ENCODE measurements at places on chromosomes 1 and 21.

- no peak for DNase-seq
Measured at GRCh38 chr1:41627491-41628280, 143.2 kb upstream of the EDN2 start.

GRCh38 chr1:66415281-66415680, 118.7 kb upstream of the SGIP1 start:
- DNase-seq: no peak

DNA sequence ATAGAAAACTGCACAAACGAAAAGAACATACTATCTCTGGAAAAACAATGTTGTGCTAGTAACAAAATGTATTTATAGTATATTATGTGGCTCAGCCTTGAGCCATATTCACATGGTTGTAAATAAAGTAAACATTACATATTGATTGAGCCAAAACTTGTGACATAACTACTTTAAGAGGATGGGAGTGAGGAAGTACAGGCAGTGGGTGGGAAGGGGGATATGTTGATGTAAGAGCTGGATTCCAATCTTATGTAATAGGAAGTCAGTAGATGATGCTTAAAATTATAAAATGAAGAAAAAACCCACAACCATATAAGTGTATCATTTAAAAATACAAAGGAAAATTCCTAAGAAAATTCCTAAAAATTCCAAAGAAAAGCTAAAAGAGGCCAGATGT, 42.7 kb downstream of the RHOU start:
- no peak for DNase-seq

DNA sequence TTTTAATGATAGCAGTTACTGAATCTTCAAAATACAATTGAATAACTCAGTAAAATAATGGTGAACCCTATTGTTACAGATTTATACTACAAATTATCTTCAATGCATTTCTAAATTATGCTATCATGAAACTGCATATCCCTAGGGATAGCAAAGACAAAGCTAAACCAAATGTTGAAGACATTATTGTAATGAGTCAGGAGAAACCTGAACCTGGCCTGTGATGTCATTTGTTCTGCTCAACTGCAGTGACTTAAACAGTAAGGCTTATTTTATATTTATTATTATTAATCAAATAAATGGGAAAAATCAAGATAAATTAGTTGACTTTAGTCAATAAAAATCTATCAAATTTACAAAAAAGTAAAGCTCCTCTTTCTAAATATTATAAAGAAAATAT, 100.3 kb downstream of the UCHL5 start:
- no peak for DNase-seq

DNA sequence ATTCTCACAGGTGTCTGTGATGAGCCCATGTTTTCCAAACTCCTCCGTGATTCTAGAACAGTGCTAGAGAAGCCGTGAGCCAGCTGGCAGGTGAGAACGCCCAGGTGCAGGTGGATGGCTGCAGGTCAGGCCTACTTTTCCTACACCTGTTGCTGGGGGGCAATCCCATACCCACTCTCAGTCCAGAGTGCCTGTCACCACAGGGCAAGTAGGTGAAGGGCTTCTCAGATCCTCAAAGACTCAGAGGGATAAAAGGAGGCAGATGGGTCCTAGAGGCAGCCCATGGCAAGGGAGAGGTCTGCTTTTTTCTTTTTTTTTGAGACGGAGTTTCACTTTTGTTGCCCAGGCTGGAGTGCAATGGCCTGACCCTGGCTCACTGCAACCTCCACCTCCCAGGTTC, 50.7 kb upstream of the H6PD start:
- no peak for DNase-seq

DNA sequence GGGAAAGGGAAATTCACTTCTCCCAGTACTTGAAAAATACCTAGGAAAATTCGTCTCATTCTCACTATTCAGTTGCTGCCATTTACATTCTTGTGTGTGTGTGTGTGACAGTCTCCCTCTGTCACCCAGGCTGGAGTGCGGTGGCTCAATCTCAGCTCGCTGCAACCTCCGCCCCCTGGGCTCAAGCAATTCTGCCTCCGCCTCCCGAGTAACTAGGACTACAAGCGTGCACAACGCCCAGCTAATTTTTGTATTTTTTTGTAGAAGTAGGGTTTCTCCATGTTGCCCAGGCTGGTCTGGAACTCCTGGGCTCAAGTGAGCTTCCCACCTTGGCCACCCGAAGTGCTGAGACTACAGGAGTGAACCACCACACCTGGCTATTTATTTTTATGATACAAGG, 1.2 kb downstream of the SNAPIN start:
- no peak for DNase-seq

- DNase-seq: no peak
Measured at GRCh38 chr1:13899856-13900255, 199.9 kb downstream of the PRDM2 start.

DNA sequence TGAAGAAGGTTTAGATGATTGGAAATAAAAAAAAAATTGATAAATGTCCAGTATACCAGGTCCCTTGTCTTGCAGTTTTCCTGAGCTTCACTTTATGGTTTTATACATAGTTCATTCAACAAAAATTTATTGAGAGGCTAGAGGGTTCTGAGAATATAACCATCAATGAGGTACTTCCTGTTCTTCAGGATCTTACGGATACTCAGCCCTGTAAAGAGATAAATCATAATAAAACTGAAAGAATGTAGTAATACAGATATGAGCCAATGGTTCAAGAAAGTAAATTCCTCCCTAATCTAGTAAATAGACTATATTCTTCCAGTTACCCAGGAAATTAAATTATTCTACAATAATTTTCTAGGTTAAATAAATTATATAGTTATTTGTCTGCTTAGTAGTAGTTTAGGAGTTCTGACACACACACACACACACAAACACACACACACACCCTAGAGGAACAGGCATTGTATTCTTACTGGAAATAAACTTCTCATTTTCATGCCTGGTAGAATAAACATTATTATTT, 70.4 kb upstream of the HMCN1 start:
- no peak for DNase-seq

DNA sequence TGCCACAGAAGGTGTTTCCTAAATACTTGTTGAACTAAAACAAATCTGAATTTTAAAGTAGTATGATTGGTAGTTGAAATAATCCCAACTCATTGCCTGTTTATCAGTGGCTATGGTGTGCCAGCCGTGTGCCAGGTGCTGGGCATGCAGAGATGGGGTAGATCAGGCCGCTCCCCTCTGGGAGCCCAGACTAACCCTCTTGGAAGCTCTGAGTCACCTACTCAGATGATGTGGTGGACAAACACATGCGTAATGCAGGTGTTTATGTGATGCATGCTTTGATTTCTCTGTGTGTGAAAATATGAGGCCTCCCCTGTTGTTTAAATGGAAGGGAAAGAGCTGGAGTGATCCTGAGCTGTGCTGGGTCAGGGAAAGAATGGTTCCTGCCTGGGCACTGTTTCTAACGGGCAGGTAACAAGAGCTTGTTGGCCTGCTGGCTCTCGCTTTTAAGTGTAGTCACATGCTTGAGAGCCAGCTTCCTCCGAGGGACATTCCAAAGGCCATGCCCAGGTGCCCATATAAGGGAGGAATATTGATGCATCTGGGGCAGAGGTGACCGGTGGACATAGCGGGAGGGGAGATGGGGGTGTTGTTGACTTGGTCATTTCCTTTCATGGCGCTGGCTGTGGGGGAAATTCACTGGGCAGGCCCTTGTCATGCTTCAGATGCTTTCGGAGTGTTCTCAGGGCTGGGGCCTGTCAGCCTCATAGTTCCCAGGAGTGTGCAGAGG, 10.2 kb downstream of the MFN2 start:
- no peak for DNase-seq
